ENCODE measurements at places on chromosomes 5 and 9.

DNA sequence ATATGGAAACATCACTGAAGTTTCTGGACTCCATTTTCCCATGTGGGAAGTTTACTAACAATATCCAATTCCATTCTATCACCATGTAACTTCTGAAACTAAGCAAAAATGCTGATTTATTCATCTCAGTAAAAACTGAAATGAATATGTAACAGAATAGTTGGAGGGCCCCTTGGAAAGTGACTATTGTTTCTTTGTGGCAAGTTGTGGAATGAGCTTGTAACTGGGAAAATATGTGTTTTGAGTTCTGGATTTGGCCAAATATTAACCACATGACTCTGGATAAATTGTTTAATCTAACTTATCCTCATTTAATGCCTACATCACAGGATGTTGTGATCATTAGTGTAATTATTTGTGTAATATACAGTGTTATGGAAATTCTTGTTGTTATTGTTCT, 619.3 kb downstream of the TLE4 start:
- H3K27me3 ChIP-seq, result no peaks in the 10 kb centered on the region
- no peak overlapping the region for H3K4me3 ChIP-seq
- DNase-seq, result no peak
- H3K27ac ChIP-seq, result no peak overlapping the region

GRCh38 chr9:90457386-90458190, 185.0 kb downstream of the DIRAS2 start:
- no peaks in the 10 kb centered on the region for H3K4me1 ChIP-seq
- no peak overlapping the region for H3K4me3 ChIP-seq
- DNase-seq, result no peak
- H3K27ac ChIP-seq, result no peak overlapping the region
- H3K27me3 ChIP-seq, result no peaks in the 10 kb centered on the region
- H3K36me3 ChIP-seq, result no peaks in the 10 kb centered on the region

- peak within 1 kb of the TSS; percentile 27 for H3K4me3 ChIP-seq
- H3K36me3 ChIP-seq, result no peaks in the 10 kb centered on the region
- H3K27ac ChIP-seq, result peak within 1 kb of the TSS; percentile 64
Observed at GRCh38 chr9:110579034-110579861, at the start of gene SVEP1. TSS of gene SVEP1 (minus strand) at chr9:110579741. CDS start at chr9:110579543, 198 bp downstream.

GRCh38 chr9:121463026-121463807, 36.4 kb downstream of the GGTA1 start:
- H3K27me3 ChIP-seq, result no peaks in the 10 kb centered on the region
- no peak overlapping the region for H3K27ac ChIP-seq
- H3K4me3 ChIP-seq, result no peak overlapping the region
- H3K36me3 ChIP-seq, result no peaks in the 10 kb centered on the region
- peak; percentile 51 for DNase-seq

- no peaks in the 10 kb centered on the region for H3K36me3 ChIP-seq
- H3K27ac ChIP-seq, result no peak overlapping the region
- peaks cover 36% of the 10 kb centered on the region for H3K4me1 ChIP-seq
Observed at GRCh38 chr5:174725261-174725990, 1.0 kb downstream of the MSX2 start.

GRCh38 chr5:15585841-15586591, 86.0 kb downstream of the FBXL7 start:
- no peak overlapping the region for H3K27ac ChIP-seq
- H3K4me3 ChIP-seq, result no peak overlapping the region

DNA sequence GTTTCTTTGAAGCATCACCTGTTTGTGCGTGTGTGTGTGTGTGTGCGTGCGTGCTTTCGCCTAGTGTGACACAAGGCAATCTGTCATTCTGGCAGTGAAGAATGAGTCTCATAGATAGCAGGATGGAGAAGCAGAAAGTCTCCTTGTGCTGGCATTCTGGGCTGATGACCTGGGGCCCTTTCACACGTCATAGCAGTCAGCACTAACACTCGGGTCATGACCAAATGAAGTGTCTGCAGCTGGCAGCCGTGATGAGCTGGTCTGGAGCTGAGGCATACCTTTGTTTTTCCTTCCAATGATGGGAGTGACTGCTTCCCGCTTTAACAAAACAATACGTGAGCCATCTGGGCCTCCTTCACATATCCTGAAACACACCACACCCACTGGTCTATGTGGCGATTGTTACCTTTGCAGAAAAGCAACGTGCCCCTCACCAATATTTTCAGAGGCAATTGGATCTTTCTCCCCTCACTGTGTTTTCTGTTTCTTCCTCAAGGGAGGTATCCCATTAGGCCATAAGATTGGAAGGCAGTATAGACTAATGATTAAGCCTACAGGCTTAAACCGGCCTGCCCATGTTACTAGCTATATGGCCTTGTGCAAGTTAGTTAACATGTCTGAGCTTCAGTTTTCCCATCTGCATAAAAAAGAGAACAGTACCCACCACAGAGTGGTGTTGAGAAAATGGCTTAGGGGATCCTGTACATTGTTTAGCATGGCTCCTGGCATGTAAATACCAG, 88.8 kb downstream of the SREK1 start:
- no peak overlapping the region for H3K4me3 ChIP-seq
- no peaks in the 10 kb centered on the region for H3K36me3 ChIP-seq
- no peak overlapping the region for H3K27ac ChIP-seq
- H3K27me3 ChIP-seq, result no peaks in the 10 kb centered on the region
- H3K4me1 ChIP-seq, result no peaks in the 10 kb centered on the region

DNA sequence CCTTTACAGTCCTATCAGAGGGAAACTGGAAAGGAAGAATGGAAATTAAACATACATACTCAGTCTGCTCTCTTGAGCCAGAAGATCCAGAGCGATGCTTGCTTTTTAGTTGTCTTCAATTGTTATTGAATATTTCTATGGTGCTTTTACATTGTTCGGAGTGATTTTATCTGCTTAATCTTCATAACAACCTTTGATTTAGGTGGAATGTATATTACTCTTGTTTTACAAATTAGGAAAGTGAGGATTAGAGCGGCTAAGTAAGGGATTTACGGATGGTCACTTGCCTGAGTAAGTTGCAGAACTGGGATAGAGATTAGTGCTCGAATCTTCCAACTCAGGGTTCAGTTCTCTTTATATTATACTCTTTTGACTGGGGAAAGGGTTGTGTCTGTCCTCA, 69.1 kb downstream of the PBX3 start:
- H3K27me3 ChIP-seq, result no peaks in the 10 kb centered on the region
- no peak overlapping the region for H3K27ac ChIP-seq
- no peaks in the 10 kb centered on the region for H3K4me1 ChIP-seq

- no peak for DNase-seq
- H3K4me3 ChIP-seq, result no peak overlapping the region
- no peaks in the 10 kb centered on the region for H3K4me1 ChIP-seq
- H3K27ac ChIP-seq, result peak overlapping the region; percentile 58
- H3K36me3 ChIP-seq, result no peaks in the 10 kb centered on the region
Observed at GRCh38 chr5:9169557-9169902, 376.3 kb downstream of the SEMA5A start.

GRCh38 chr9:108803428-108804065, 52.2 kb downstream of the ACTL7B start:
- H3K27ac ChIP-seq, result no peak overlapping the region
- H3K36me3 ChIP-seq, result no peaks in the 10 kb centered on the region
- no peak overlapping the region for H3K4me3 ChIP-seq
- no peak for DNase-seq

- H3K27me3 ChIP-seq, result no peaks in the 10 kb centered on the region
- H3K4me1 ChIP-seq, result peaks cover 3% of the 10 kb centered on the region
- no peak for DNase-seq
- no peak overlapping the region for H3K27ac ChIP-seq
- H3K4me3 ChIP-seq, result no peak overlapping the region
Observed at GRCh38 chr5:142929587-142929986, 159.4 kb downstream of the ARHGAP26 start.

DNA sequence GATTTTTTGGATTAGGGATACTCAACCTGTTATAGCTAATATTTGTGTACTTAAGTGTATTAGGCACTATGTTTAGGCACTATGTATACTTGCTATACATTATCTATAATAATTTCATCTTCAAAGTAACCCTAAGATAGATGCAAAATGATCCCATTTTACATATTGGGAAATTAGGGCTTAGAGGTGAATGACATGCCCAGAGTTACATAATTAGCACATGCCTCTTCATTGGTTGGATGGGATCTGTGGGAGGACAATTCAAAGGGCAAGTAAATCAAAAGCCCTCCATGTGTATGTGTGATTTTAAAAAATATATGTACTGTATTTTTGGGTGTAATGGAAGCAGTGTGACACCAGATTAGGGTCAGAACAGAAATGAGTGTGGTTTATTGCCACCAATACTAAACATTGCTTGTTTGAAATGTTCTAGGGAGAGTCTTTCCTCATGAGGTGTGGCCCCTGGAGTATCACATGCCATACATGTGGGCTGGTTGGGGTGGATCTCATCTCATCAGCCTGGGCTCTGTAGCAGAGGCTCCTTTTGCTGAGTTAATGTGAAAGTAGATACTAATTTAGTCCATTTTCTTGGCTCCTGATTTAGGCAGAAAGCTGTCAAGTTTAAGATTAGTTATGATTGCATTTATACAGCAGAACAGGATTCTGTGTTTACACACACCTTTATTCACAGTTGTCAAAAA, 5.5 kb downstream of the C9orf85 start:
- H3K36me3 ChIP-seq, result no peaks in the 10 kb centered on the region
- H3K27me3 ChIP-seq, result no peaks in the 10 kb centered on the region
- peaks cover 7% of the 10 kb centered on the region for H3K4me1 ChIP-seq
- H3K4me3 ChIP-seq, result no peak overlapping the region

DNA sequence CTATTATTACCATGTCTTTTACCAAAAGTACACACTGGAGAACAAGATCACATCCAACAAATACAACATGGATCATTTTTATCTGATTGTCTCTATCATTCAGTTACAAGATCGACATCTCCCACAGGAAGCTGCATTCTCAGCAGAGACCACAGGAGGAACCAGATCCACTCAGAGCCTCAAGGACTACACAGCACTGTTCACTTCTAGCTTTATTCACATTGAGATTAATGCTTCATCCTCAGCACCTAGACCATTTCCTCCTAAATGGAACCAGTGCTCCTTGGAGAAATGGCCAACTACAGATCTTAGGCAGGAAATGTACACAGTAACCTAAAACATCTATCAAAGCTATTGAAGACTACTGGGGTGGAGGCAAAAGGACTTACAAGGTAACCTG, 13.3 kb upstream of the C5orf15 start:
- DNase-seq, result no peak
- no peak overlapping the region for H3K27ac ChIP-seq
- H3K4me3 ChIP-seq, result no peak overlapping the region
- no peaks in the 10 kb centered on the region for H3K36me3 ChIP-seq
- no peaks in the 10 kb centered on the region for H3K27me3 ChIP-seq

- peak; percentile 59 for DNase-seq
- H3K27me3 ChIP-seq, result no peaks in the 10 kb centered on the region
Observed at GRCh38 chr5:139633295-139634027, 14.7 kb upstream of the CXXC5 start.

DNA sequence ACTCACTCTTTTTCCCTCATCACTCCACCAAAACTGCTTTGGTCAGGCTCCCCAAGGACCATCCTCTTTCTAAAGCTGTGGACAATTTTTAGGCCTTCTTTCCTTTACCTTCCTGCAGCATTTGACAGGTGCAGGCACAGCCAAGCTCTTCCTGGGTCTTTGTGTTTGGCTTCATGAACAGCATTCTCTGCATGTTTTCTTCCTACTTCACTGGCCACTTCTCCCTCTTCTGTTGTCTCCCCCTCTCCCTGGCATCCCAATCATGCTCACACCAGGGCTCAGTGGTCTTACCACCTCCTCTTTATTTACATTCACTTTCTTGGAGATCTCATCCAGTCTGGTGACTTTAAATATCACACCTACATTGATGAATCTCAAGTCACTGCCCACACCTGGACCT, 51.1 kb downstream of the CTNND2 start:
- no peak overlapping the region for H3K4me3 ChIP-seq
- no peaks in the 10 kb centered on the region for H3K36me3 ChIP-seq
- H3K27me3 ChIP-seq, result no peaks in the 10 kb centered on the region

DNA sequence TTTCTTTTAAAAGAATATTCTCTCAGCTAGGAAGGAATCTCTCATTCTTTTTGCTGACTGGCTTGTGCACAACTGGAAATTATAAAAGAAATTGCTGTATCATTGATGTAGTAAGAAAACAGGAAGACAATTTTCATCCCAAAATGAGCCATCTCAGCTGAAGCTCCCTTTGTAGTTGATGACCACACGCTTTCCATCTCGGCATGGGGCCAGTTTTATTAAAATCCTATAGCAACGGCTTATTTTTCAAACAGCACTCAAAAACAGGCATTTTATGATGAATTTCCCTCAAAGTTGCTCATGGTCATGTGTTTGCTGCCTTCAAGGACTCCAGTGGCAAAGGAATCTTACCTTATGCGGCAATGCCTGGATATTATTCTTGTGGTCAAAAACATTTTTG, 62.4 kb upstream of the GLIS3 start:
- no peaks in the 10 kb centered on the region for H3K4me1 ChIP-seq
- H3K36me3 ChIP-seq, result no peaks in the 10 kb centered on the region
- H3K27me3 ChIP-seq, result no peaks in the 10 kb centered on the region
- DNase-seq, result no peak
- H3K4me3 ChIP-seq, result no peak overlapping the region

DNA sequence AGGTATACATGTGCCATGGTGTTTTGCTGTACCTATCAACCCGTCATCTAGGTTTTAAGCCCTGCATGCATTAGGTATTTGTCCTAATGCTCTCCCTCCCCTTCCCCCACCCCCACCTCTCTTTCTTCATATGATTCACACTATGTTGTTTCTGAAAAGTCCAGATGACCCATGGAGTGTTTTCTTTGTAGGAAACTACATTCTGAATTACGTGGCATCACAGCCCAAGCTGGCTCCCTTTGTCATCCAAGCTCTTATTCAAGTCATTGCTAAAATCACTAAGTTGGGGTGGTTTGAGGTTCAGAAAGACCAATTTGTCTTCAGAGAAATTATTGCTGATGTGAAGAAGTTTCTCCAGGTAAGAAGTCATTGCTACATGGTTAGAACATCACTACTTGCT, 30.4 kb downstream of the RANBP17 start:
- no peaks in the 10 kb centered on the region for H3K27me3 ChIP-seq
- H3K4me1 ChIP-seq, result no peaks in the 10 kb centered on the region

DNA sequence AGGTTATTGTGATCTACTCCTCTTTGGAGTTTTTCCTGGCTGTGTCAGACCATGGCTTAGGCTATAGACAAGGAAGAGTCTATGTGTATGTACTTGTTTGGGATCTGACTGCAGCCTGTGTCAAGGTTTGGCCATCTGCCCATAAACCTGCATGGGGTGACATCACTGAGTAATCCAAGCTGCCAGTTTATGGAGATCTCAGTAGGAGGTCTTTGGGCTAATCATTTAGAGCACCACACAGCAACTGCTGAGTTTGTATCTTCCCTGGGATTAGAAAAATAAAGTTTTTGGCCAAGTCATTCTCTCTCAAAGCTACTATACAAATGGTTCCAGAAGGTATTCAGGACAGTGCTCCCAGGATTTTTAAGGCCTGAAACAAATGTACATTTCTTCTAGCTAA, 65.5 kb upstream of the HSPB3 start:
- H3K27ac ChIP-seq, result no peak overlapping the region
- DNase-seq, result no peak
- no peaks in the 10 kb centered on the region for H3K36me3 ChIP-seq
- H3K4me3 ChIP-seq, result no peak overlapping the region
- H3K4me1 ChIP-seq, result no peaks in the 10 kb centered on the region

Data from Peyer's patch (tissue), 4 donors.